ENCODE measurements at places on chromosomes 4 and X.
A peak's percentile ranks its signal among the peaks of the same experiment; 100 is the strongest.

GRCh38 chrX:51151734-51152133 is 180.9 kb upstream of the NUDT10 start:
- DNase-seq: no peak

DNA sequence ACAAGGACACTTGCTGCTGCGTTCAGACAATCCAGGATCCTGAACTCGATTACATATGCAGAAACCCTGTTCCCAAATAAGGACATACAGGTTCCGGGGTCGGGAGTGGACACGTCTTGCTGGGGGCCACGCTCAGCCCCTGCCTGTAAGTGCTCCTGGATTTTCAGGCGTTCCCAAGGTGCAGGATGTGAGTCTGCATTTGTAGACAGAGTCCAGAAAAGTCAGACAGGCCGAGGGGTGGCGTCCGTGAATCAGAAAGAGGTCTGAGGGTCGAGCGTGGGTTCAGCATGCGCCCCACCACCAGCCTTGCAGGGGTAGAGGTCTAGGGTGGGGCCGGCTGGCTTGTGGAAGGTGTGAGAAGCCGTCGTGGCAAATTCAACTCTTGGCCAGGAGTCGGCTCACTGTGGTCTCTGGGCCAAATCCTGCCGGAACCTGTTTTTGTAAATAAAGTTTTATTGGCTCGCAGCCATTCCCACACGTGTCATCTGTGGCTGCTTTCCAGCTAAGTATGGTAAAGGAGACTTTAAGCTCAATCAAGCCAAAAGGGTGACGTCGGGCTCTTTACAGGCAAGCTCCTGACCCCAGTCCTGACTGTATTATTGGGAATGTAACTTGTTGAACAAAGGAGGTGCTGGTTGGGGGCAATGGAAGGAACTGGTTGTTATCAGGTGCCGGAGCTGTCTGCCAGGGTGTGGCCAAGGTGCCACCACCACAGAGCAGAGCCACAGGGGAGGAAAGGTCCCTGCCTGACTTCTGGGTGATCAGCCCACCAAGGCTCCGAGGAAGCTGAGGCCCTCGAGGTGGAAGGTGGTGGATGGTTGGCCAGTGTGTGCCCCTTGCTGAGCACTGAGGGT is 7.4 kb downstream of the DOK7 start:
- no peak for DNase-seq

- DNase-seq: no peak
Measured at GRCh38 chrX:37652589-37653231, 32.9 kb upstream of the XK start.

GRCh38 chr4:173288698-173289352 is 45.3 kb downstream of the HMGB2 start:
- no peak for DNase-seq

DNA sequence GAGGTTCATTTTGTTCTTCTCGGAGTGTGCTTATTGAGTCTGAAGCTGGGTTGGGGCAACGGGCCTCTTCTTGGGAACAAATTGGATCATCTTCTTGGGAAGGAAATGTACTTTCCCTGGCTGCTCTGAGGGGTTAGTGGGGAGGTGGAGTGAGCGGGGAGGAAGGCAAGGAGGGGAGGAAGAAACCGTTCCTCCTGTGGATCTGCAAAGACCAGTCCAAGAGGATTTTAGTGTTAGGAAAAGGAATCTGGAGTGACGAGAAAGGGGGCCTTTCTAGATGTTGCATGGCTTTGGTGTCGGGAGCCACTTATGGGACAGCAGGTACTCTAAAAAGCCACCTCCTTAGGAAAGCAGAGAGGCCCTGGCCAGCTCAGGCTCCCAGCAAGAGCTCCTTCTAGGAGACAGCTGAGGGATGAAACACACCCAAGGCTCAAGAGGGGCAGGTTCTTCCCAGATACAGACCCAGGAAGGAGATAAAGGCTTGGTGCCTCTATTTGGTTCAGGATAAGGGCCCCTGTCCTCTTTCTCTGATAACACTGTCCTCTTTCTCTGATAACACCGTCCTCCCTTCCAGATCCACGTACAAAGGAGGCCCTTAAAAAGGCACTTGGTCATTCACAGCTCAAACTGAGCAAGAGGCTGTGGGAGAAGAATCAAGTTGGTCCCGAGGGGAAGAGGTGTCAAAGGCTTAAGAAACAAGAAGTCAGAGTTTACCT is 451 bp downstream of the SOD3 start:
- DNase-seq: peak; percentile 3

- no peak for DNase-seq
Measured at GRCh38 chr4:70533791-70534190, 15.4 kb downstream of the AMTN start.

DNA sequence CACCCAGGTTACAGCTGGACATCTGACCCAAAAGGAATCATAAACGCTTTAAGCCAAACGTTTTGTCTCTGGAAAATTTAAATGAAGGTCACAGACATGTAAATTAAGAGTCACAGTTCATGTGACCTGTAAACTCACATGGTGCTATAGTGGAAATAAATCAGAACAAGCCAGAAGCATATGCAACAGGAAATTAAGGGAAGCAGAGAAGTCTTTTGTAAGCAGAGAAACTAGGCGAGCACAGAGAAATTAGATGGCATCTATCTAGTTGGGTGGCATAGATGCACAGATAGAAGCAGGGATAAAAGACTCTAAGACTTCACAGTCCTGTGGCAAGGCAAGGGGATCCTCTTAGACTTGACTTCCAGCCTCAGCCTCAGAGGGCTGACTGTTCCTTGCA is 264.8 kb downstream of the GASK1B start:
- no peak for DNase-seq

- DNase-seq: peak; percentile 79
Measured at GRCh38 chr4:52861879-52862616, at the start of gene RASL11B. Gene RASL11B, plus strand, starts transcription at chr4:52862317. Its CDS starts 191 bp downstream, at chr4:52862508.

DNA sequence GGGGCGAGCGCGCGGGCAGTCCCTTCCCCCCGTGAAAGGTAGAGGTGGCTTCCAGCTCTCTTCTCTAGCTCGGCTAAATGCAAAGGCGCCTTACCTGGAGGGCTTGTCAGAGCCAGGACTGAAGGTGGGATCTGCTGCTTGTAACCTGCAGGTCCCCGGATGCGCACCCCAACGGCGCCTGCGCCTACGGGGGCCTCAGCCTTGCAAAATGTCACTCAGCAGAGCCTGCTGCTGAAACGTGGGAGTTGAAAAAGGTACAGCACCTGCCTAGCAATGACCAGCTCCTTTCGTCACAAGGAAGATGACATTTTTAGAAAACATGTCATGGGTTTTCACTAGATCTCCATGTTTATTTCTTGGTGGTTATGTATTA is 583 bp downstream of the ABHD18 start:
- no peak for DNase-seq

DNA sequence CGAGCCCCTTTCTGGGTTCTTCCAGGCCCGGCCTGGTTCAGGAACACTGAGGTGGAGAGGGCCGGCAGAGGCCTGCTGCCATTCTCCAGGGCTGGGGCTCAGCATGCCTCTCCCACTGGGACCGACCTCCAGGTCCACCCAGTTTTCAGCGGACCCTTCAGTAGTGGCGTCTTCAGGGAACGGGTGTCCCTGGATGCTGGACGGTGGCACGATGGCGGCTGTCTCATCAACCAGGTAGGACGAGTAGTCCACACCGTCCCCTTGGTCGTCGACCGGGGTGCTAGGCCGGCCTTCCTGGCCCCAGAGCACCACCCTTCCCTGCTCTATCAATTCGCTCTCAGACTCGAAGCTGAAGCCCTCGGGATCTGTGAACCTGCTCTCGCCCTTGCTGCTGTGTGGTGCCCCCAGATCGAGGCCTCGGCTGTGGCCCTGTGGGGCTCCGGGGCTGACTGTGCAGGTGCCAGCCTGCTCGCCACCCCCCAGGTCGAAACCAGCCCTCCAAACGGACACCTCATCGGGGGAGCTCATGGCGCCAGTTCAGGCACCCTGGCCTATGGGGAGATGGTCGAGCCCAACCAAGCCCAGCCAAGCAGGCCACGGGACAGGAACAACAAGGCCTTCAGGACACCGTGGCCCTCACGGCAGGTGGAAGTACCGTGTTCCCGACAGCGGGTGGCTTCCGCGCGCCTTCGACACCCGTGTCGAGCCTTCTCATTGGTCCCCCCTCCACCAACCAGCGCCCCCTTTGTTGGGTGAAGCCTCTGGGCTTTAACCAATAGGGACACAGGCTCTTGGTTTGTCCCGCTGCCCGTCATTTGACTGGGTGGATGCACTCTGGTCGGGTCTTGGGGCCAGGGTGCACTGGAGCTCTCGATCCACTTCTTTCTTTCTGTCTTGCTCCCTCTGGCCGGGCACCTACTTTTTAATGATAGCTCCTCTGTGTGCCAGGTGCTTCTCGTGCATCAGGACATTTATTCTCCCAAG is 814 bp upstream of the LOC101059915 start:
- no peak for DNase-seq

GRCh38 chrX:97016106-97016505 is 132.4 kb downstream of the RPA4 start:
- no peak for DNase-seq

DNA sequence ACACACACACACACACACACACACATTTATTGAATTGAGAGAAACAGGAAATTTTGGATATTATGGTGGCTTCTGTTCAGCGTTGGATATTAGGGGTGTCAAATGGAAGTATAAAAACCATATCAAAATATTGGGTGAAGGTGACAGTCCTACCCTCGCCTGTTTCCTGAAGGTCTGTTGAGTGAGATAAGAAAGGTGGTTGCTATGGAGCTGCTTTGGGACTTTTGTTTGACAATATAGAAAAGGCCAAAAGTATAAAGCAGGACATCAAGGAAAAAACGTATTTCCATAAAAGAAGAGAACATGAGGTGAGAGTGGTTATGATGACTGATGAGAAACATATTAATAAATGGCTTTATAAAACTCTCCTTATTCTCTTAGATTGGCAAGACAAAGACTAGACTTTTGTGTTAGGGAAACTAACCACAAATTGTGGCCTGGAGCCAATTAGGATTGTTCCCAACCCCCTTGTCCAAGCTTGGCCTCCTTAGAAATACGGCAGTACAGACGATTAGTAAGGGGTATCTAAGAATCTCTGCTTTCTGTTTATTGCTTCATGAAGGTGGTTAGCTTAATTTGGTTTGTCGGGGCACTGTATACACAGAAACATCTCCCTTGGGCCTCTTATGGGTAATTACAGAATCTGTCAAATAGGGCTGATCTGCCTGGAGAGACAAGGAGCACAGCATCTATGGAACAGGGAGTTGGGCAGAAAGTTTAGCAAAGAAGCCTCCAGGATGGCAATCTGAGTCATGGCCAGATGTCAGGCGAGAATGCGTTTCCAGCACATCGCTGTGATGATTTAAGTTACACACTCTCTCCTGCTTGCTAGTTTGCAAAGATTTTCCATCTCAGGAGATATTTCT is 198.0 kb downstream of the CBR4 start:
- DNase-seq: peak; percentile 74

DNA sequence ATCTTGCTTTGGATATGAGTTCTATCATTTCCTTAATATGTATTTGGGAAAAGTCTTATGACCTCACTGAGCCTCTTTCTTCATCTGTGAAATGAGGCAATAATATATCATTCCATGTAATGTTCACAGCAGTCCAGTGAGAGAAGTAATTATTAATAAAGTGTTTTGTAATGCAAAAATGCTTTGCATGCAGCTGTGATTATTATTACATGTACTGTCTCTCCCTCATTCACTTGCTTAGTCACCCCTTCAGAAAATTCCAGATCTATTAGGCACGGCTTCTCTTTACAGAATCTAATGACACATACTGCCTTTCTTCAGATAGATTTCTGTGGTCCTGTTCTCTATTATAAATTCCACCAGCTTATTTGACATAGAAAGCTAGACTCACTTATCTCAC is 53.5 kb upstream of the FGF13 start:
- no peak for DNase-seq

DNA sequence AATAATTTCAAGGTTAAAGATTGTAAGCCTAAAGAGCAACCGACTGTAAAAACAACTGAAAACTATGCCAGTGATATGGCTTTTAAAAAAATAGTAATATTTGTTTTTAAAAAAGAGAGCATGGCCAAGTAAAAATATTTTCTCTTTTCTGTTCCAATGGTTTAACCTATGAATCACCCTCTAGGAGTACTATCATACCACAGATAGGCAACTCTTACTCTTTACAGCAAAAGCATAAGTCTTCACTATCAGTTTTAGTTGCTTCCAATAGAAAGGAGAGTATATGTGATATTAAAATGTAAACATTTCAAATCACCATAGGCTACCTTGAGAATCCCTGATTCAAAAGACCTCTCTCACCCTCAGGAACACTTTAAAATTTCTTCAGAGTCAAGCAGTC is 102.6 kb downstream of the AMELX start:
- no peak for DNase-seq

- no peak for DNase-seq
Measured at GRCh38 chr4:97457253-97457652, 686.0 kb downstream of the STPG2 start.

- DNase-seq: no peak
Measured at GRCh38 chrX:110683925-110684324, 111.7 kb downstream of the CHRDL1 start.

DNA sequence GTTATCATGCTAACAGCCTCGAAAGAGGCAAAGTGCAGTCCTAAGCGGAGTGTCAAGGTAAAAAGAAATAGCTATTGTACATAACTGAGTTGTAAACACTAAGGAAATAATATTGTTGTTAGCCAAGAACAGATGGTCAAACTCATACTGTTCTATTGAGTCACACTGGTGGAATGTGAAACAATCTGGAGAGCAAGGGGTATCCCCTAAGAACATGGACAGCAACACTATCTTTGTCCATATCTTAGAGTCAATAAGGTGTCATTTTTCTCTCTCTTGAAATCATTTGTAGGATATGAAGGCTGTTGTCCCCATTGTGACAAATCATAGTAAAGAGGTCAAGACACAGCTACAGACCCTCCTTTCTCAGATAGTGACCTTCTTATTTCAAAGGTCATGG is 4.5 kb upstream of the PDGFC start:
- DNase-seq: peak; percentile 92

- DNase-seq: no peak
Measured at GRCh38 chr4:1579901-1580691, 104.0 kb downstream of the FAM53A start.

GRCh38 chr4:153143527-153144348 is 60.5 kb upstream of the TRIM2 start:
- DNase-seq: no peak

- no peak for DNase-seq
Measured at GRCh38 chr4:34182306-34182705, 2062.0 kb downstream of the ARAP2 start.

- peak; percentile 40 for DNase-seq
Measured at GRCh38 chr4:150297861-150298474, 219.7 kb downstream of the DCLK2 start.

DNA sequence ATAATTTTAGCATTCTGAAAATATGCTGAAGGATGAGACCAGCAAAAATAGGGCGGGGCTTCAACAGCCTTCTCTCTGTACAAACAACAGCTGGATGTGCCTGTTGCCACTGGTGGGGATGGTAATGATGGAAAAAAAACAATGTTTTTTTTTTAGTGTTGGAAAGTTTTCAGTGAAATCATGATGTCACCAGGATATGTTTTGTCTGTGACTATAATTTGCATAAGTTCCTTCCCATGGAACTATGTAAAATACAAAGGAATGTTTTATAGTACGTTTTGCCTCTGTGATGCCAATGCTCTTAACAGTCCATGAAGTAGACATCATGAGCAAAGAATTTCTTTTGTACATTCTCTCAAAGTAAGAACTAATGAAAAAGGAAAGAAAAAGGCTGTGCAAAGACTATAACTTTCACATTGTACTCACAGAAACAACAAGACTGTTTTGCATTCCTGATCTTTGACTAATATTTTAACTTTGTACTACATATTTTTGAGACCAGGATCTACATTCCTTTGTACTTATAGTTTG is 589.7 kb downstream of the SPRY1 start:
- peak; percentile 95 for DNase-seq
